ENCODE measurements at places on chromosomes 1 and 21.

DNA sequence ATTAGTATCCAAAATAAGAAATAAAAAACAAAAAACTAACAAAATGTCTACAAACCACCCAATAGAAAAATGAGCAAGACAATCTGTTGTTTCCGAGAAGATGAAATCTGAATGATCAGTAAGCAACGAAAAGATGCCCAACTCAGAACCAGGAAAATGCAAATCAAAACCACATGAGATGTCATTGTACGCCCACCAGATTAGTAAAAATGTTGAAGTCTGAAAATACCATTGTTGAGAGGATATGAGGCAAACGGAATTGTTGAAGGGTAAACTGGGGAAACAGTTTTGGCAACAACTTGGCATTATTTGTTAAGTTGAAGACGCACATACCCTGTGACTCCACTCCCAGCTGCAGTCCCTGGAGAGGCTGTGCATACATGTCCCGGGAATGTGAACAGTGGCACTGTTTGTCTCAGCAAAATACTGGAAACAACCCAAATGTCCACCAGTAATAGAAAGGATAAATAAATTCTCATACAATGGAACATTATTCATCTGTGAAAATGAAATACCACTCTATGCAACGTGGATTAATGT, 10.6 kb downstream of the ZBTB17 start:
- no peak for DNase-seq

GRCh38 chr1:84538599-84538998, 32.2 kb upstream of the GNG5 start:
- no peak for DNase-seq

- DNase-seq: no peak
These were observed 888 bp upstream of the SNRPE start for GRCh38 chr1:203860396-203861025.

DNA sequence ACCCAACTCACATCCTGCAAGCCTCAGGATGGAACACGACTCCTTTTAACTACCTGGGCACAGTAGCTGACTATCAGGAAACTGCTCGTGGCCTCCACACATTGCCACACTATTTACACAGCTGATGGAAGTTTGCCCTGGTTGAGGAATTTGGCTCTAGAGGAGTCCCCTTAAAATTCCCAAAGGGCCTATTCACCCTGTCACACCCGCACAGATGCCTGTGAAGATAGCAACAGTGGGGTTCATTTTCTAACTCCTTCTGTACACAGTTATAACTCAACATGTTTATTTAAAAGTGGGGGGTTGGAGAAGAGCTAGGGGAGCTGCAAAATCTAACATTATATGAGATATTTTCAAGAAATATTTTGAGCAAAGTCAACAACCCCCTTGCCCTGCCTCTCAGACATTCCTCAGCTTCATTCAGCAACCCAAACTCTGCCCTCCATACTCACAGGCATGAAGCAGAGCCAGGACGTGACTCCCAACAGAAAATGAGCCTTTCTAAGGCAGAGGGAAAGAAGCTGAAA, 35.8 kb upstream of the CCN1 start:
- no peak for DNase-seq

GRCh38 chr1:201737352-201738060, 91.5 kb upstream of the IPO9 start:
- no peak for DNase-seq

DNA sequence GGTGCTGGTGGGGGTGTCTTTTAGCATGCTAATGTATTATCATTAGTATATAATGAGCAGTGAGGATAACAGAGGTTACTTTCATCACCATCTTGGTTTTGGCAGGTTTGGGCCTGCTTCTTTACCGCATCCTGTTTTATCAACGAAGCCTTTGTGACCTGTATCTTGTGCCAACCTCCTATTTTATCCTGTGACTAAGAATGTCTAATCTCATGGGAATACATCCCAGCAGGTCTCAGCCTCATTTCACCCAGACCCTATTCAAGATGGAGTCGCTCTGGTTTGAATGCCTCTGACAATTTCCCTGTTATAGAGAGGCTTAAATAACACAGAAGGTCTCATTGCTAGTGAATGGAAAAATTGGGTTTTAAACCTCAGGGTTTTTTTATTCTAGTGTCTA, 300.8 kb upstream of the PROX1 start:
- no peak for DNase-seq

DNA sequence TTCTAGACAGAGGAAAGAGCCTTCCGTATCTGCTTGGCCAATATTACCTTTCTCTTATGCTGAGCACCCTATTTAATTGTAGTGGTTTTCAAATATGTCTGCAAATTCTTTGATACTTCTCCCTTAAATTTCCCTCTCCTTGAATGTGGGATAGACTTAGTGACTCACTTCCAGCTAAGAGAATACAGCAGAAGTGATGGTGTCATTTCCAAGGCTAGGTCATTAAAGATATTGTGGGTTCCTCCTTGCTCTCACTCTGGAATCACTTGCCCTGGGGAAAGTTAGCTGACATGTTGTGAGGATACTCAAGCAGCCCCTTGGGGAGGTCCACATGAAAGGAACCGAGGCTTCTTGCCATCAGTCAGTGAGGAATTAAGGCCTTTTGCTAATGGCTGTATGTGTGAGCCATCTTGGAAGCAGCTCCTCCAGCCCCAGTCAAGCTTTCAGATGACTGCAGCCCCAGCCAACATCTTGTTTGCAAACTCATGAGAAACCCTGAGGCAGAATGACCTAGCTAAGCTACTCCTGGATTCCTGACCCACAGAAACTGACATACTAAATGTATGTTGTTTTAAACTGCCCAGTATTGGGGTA, 8.1 kb upstream of the CITED4 start:
- DNase-seq: no peak

- DNase-seq: no peak
These were observed 29.4 kb upstream of the TRIM17 start for GRCh38 chr1:228445843-228446650.

- no peak for DNase-seq
These were observed 27.9 kb upstream of the SRP9 start for GRCh38 chr1:225749706-225750105.

GRCh38 chr1:203629507-203630082, 3.0 kb downstream of the ATP2B4 start:
- peak; percentile 32 for DNase-seq

- DNase-seq: no peak
These were observed 21.9 kb downstream of the ERRFI1 start for GRCh38 chr1:8004113-8004802.

DNA sequence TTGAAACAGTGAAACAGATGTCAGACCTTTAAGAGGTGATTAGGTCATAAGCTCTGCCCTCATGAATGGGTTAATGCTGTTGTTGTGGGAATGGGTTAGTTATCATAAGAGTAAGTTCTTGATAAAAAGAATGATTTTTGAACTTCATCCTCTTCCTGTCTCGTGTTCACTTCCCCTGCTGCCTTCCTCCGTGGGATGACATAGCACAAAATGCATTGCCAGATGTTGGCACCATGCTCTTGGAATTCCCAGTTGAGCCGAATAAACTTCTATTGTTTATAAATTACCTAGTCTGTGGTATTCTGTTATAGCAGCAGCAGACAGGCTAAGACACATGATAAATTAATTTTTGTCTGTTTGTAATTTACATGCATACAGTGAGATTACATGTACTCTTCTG, 112.0 kb upstream of the LRRC7 start:
- DNase-seq: no peak

- no peak for DNase-seq
These were observed 30.9 kb downstream of the RCAN1 start for GRCh38 chr21:34583926-34584563.

DNA sequence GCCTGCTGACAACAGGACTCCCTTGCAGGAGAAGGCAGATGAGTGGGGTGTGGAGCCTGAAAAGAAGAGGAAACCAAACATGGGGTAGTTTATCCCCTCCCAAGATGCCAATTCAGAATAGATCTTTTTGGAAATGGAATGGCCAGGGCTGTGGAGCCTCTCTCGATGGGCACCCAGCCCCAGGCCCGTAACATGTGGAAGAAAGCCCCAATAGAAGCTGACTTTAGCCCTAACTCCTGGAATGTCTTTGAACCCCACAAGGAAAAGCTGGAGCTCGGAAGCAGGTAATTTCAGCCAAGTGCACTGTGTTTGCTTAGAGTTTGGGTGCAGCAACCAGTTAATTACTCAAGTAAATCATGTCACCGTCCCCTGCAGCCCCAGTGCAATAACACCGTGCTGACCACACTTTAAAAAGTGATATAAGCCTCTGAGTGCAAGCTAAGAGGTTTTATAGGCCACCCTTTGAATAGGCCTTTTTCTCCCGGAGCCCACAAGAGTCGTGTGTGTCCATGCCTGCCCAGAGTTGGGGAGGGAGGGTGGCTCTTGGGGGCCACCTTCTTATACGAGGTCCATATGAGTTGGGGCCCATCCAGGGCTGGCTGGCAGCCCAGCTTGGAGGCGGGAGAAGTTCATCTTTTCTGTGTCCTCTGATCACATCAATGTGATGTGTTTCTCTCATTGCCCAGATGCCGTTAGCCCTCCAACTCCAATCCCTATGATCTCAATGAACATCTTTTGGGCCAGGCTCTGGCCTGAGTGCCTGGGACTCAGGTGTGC, 153.2 kb downstream of the TRABD2B start:
- no peak for DNase-seq

- DNase-seq: no peak
These were observed 11.7 kb downstream of the SEMA4A start for GRCh38 chr1:156165083-156165482.

- DNase-seq: no peak
These were observed 16.3 kb upstream of the PIGC start for GRCh38 chr1:172460177-172460576.

- no peak for DNase-seq
These were observed 15.7 kb upstream of the IPO9 start for GRCh38 chr1:201813226-201813625.

GRCh38 chr1:81989524-81989923, 188.8 kb downstream of the ADGRL2 start:
- no peak for DNase-seq

DNA sequence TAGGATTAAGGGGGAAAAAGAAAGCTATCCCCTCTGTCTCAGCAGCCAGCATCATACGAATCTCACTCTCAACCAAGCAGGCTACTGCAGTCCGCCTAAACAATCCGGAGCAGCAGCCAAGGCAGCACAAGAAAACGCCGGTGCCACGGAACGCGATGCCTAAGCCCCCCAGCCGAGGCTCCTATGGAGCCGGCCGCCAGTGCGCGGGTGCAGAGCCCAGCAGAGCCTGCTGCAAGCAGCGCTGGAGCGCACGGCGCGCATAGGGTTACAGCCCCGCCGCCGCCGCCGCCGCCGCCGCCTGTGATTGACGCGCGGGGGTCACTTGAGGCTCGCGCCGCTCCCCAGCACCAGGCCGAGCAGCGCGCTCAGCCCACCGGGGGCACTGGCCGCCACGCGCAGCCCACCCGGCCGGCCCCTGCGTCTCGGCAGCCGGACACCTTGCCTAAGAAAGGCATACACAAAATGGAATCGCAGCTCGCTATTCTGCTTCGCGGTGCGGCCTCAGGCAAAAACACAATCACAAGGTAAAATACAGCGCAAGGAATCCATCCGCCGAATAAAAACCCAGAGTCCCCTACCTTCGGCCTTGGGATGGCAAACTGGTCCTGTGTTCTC, 780 bp downstream of the HIVEP3 start:
- peak; percentile 18 for DNase-seq

GRCh38 chr1:65658122-65658521, 134.6 kb upstream of the PDE4B start:
- DNase-seq: no peak

- no peak for DNase-seq
These were observed 23.2 kb downstream of the AVPR1B start for GRCh38 chr1:206094024-206094423.

- DNase-seq: no peak
These were observed 149.6 kb downstream of the CYYR1 start for GRCh38 chr21:26423511-26423910.

DNA sequence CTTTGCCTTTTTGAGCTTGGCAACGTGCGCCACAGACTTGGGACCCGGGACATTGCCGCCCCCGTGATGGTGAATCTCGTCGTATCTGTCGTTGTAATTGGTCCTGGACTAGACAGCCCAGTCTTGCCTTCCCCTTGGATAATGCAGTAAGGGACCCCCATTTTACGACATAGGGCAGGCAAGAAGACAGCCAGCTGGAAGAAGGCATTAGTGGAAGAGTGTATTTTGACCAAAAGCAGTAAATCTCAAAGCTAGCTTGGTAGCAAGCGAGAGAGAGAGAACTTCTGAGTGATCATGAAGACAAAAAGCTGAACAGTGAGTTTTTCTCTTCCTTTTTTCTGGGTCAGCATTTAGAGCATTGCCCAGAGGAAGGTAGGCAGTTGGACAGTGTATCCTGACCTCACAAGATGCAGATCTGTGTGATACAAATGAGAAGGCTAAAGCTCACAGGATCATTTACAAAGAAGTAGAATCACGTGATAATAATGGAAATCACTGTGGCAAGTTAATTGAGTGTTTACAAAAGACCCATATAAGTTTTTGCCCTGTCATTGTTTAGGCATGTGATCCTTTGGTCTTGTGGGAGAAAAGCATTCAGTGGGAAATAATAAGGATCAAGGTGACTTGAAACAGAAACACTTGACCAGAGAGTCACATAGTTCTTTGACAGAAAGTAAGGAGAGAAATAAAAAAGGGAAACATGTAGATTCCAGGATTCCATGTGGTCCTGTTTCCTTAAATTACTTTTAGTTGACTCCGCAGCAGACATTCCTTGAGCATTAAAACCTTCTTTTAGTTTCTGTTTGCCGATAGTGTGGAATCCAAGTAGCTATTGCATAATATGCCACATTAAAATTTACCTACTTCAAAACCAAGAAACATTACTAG, 66.3 kb downstream of the CNST start:
- DNase-seq: no peak

GRCh38 chr1:234040446-234041317, 136.2 kb downstream of the SLC35F3 start:
- no peak for DNase-seq

DNA sequence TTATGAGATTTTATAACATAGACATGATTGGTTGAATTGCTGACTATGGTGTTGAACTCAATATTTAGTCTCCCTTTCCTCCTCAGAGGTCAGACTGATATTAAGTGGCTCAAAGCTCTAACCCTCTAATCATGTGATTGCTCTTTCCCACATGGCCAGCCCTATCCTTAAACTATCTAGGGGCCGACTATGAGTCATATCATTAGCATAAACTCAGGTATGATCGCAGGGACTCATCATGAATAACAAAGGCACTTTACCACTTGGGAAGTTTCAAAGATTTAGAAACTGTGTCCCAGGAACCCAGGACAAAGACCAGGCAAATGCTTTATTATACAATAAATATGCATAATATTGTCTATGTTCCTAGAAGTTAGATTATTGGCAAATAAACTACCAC, 894.6 kb upstream of the NEGR1 start:
- DNase-seq: no peak

GRCh38 chr21:38272215-38272614, 15.4 kb downstream of the KCNJ15 start:
- DNase-seq: no peak
